ENCODE measurements at places on chromosomes 7 and 10.

- DNase-seq: no peak
Measured at GRCh38 chr7:87226495-87226894, 7.0 kb upstream of the TMEM243 start.

GRCh38 chr7:130481898-130482297 is 10.0 kb upstream of the MEST start:
- DNase-seq: no peak

DNA sequence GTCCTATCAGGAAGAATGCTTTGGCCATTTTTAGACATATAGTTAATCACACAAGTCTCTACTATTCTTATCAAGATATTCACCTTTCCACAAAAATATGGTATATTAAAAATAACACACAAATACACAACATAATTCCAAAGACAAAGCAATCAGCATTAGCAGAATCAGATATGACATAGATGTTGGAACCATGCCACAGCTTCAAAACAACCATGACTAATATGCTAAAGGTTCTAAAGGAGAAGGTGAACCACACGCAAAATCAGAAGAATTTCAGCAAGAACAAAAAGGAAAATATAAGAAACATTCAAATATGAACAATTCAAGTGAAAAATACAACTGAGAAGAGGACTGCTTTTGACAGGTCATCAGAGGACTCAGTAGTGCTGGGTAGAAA is 670.2 kb upstream of the SORCS1 start:
- DNase-seq: no peak

DNA sequence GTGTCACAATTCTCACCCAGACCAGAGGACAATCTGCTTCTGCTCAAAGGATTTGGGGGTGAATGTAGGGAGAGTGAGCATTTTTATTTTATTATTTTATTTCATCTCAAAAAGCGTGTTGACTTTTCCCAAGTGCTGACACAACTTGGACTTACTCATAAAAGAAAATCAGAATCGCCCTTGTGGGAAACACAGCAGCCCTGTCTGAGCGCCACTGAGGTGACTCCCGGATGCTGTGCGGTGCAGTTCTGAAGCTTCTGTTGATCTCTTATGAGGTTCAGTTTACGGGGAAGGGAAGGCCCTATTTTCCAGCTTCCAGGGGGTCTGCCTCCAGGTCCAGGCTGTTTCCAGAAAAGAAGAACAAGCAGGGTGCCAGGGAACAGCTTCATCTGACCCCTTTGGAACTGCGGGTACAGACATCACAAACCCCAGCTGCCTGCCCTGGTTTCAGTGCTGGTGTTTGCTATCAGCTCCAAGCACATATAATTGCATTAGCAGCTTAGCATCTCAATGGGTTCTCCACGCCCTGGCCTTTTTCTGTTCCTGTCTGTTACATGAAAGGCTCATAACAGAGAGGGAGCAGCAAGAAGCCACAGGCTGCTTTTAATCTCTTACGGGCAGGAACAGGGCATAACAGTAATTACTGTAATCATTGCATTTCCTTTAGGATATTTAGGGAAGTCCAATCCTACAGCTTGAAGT is 52.4 kb downstream of the PARP12 start:
- DNase-seq: no peak

- no peak for DNase-seq
Measured at GRCh38 chr10:8183241-8183704, 128.8 kb downstream of the GATA3 start.

- DNase-seq: no peak
Measured at GRCh38 chr7:96388166-96388565, 66.3 kb upstream of the SLC25A13 start.

- DNase-seq: no peak
Measured at GRCh38 chr7:105454921-105455320, 66.2 kb upstream of the SRPK2 start.

GRCh38 chr7:21934808-21935207 is 10.9 kb downstream of the CDCA7L start:
- no peak for DNase-seq

DNA sequence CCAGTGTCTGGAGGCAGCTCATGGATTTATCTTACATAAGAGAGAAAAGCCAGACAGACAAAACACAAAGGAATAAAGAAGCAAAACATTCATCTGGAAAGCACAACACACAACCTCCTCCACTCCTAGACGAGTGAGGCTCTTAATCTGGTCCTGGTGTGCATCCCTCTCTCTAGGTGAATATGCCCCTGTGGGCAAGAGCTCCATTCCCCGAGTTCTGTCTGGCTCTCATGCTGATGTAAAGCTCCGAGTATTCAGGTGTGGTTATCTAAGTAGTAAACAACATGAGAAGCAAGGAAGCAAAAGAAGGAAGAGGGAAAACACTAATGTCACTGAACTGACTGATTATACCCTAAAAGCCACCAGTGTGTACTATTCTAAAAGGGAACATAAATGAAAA is 47.9 kb upstream of the FEZF1 start:
- DNase-seq: no peak

DNA sequence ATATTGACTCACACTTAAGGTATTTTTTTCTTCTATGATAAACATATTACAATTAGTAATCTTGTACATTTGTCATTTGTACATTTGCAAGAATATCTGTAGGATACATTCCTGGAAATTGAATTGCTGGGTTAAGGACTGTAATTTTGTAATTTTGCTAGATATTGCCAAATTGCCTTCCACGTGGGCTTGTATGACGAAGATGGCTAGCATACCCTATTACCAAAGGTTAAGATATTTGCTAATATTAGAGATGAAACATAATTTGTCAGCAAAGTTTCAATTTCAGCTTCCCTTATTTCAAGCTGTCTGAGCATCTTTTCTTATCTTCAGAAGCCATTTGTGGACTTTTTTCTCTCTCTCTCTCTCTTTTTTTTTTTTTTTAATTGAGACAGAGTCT is 1.0 kb upstream of the LYZL2 start:
- DNase-seq: no peak

DNA sequence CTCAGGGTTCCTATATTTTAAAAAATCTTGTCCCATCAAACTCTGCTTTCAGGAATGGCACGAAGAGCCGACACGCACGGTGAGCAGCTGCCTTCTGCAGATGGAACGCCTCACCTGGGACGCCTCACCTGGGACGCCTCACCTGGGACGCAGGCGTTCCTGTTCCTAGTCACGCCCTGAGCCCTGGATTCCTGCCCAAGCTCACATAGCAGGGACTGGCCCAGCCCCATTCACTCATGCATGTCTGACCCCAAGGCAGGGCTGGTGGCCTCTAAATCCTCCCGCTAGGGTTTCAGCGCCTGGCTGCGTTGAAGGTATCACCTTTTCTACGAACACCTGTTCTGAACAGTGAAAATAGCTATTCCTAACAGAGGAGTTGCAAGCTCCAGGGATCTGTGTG is 49.8 kb downstream of the CARD11 start:
- DNase-seq: no peak

DNA sequence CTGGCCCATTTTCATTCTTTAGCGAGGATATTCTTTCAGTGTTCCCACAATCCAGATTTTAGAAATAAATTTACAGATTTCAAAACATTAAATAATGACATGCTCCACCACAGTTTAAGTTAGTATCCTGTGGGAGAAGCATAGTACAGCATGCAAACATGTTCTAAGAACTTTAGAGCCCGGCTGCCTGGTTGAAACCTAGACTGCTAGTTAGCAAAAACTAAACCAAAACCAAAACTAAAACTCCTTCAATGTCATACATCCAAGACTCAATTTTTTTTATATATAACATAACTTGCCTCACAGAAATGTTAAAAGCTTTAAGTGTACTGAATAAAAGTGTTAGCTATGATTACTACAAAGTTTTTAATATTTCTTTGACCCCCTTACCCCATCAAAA is 17.0 kb downstream of the TRA2A start:
- DNase-seq: no peak

DNA sequence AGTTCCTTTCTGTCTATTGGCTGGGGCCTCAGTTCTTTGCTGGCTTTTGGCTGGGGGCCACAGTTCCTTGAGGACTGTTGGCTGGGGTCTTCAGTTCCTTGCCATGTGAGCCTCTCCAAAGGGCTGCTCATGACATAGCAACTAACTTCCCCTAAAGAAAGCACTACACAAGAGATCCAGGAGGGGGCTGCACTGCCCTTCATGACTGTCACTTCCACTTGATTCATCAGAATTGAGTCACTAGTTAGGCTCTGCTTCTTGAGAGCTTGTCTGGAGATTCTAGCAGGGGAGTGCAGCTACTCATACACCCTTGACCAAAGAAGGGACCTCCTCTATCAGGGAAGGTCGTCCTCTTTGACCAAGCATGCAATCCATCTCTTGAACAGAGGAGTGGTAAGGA is 38.0 kb upstream of the MKX start:
- peak; percentile 2 for DNase-seq

DNA sequence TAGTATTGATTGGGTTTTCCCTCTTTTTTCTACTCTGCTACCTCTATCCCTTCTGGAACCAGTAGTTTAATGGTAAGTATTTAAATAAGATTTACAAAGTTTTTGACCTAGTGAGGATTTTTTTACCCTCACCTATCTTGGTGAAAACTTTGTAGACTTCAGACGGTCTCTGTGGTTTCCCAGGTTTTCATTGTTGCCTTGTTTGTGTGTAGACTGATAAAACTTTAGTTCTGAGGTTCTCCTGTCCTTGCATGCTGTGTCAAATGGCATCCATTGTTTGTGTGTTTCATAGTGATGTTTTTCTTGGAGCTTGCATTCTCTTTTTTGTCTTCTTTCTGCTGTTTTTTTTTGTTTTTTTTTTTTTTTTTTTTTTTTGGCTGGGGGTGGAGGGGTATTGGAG is 22.6 kb downstream of the ZNRF2 start:
- no peak for DNase-seq

- no peak for DNase-seq
Measured at GRCh38 chr10:116001262-116001857, 271.6 kb downstream of the GFRA1 start.

DNA sequence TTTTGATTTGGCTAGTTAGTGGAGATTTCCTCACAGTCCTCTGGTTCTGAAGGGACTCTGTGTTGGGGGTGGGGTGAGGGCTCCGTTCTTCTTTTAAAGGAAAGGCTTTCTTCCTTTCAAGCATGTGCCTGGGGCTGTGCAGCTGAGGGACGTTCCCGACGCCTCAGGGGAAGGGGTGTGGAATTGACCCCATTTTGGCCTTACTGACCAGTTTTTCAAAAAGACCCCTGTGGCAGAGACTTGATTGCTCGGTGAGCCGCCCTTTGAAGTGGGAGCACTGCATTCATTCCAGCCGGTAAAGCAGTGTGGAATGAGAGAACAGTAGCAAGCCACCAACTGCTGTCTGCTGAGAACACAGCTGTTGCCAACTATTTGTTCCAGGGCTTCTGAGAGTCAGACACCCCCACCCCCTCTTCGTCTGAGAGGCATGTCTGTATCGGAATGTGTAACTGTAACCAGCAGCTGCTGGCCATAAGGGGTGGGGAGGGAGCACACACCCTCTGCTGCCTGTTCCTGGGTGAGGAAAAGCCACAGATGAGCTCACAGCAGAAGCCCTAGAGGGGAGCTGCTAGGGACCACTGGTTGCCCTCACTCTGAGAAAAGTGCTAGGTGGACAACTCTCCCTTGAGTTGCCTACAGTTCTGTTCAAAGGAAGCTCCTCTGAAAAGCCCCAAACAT is 33.2 kb downstream of the WBP1L start:
- no peak for DNase-seq

- no peak for DNase-seq
Measured at GRCh38 chr10:78964952-78965633, 103.7 kb upstream of the ZMIZ1 start.

- no peak for DNase-seq
Measured at GRCh38 chr7:1514995-1515401, 10.8 kb upstream of the INTS1 start.

DNA sequence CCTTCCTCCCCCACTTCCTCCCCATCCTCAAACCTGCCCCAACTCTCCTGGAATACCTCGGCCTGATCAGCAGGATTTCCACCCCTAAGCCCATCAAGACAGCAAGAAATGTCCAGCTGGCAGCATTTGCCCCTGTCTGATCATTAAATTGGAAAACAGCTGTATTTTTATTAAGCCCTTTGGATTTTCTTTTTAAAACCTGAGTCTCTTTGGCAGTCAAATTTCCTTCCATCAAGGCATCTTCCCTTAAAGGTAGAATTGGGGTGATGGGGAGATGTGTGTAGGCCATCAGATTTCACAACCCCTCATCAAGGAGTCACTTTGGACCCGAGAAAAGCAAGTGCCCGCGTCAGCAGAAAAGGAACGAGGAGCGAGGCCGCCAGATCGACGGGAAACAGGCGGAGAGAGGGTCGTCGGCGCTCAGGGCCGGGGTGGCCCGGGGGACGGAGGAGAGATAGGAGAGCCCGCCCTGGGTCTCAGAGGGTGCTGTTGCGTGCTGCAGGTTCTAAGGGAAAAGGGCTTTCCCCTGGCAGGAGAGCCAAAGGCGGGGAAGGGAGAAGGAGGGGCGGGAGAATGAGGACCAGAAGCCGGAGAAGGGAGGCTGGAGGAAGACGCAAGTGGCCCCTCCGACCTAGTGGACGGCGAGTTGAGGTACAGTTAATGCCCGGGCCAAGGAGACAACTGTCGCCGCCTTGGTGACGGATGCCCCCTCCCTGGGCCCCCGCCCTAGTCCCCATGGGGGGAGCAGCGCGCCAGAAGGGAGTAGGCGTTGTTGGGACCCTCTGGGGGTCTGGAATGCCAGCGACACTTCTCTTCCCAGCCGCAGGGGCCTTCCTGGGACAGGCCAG is 11.5 kb upstream of the GATA3 start:
- DNase-seq: no peak

DNA sequence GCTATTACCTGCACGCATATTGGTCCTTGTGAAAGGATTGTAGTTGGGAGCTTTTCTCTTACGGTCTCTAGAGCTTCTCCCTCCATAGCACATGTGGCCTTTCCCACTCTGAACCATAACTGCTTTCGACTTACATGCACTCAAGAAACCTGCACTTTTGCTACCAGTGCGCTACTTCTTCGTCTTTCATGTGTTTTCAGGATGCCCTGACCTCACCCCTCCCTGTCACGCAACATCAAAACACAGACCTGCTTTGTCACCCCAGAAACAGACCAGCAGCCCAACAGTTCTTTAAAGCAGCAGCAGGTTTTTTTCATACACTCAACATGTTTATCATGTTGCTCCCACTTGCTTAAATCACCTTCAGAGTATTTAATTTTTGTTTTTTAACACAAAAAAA is 243.5 kb upstream of the TCF7L2 start:
- no peak for DNase-seq

DNA sequence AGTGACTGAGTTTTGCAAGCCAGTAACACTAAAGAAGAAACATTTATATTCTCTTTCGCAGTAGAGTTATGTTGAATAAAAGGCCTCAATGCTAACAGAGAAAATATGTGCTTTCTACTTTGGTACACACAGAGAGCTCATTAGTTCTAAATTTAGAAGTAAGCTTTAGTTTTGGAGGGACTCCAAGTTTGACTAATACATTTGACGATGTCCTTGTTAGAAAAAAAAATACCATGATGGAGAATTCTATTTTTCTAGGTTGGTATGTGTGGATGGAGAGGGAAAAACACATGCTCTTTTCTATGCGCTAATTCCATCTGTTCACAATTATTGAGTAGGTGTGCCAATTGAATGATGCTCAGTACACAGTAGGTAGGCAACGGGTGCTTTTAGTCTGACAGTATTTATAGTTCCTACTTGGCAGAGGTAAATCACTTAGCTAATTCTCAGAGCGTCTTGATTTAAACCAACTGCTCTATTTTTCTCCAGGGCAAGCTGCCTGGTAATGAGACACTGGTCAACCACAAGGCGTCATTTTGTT is 327.2 kb upstream of the AKR1E2 start:
- no peak for DNase-seq
